ENCODE measurements at places on chromosomes 5 and 9. TPM values are rescaled to one million over a fixed set of nuclear protein-coding genes. Genes with fewer than 3 reads are reported as not detected.

SCGB3A2 gene
- not detected for total RNA-seq

STC2 gene
- 113 TPM for total RNA-seq

IL31RA gene
- 3.3 TPM for total RNA-seq

ANKRD18B gene
- 0.87 TPM for total RNA-seq

PCDHA11 gene
- total RNA-seq, result 0.50 TPM

ERAP2 gene
- total RNA-seq, result 6.8 TPM

LHFPL2 gene
- 84.7 TPM for total RNA-seq

Measured in smooth muscle cell of trachea (primary cell).